ENCODE measurements at places on chromosomes 16 and 17.

GRCh38 chr17:80845863-80846671 lies 145.6 kb upstream of the CHMP6 start:
- no peak for DNase-seq

DNA sequence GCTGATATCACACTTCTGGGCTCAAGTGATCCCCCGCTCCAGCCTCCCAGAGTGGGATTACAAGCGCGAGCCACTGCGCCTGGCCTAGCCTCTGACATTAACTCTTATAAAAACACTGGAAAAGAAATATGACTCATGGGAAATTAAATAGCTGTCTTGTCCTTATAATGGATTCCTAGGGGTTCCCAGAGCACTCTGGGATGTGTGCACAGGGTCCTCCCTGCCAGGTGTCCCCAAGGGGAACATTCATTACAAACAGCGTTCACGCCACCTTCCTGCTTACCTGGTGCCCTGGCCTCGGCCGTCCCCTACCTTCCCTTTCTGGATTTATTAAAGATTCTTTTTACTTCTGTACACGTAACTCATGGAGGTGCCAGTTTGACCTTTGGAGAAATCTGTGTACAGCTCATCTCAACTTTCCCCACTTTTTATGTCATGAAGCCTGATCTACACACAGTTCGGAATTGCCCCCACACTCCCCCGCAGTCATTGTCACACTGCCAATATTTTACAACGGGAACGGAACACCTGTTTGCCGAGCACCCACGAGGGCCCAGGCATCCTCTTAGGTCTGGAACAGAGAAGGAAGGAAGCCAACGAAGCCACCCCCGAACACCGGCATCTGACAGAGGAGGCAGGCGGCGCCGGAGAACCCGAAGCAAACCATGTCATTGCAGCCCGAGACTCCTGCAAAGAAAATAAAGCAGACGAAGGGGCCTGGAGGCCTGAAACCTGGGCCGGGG lies 39.7 kb upstream of the MEAK7 start:
- no peak for DNase-seq

DNA sequence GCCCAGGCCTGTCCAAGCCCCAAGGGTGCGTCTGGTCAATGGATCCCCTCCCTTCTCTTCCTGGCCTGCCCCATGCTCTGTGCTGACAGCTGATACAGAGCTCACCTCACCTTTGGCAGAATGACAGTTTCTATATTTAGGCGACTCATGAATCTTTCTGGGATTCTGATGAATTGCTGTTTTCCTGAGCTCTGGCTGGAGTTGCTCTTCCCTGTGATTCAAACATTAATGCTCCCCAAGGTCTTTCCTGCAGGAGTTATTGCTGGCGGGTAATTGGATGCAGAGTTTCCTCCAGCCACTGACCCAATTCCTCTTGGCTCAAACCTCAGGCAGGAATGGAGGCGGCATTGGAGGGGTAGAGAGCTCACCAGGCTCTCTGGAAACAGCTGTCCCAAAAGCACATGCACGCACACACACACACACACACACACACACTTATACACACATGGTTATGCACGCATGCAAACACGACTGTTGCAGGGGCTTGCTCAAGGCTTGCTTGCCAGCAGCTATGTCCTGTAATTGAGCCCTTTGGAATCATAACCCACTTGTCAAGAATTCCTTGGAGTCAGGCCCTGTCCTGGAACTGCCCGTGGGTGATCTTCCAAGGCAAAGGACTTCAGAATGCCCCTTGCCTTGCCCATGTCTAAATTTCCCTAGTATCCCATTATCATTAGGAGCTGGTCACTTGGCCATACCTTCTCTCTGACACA lies 128.8 kb downstream of the ASIC2 start:
- DNase-seq: no peak

- no peak for DNase-seq
These were observed 19.9 kb downstream of the NCBP3 start for GRCh38 chr17:3826191-3826590.

DNA sequence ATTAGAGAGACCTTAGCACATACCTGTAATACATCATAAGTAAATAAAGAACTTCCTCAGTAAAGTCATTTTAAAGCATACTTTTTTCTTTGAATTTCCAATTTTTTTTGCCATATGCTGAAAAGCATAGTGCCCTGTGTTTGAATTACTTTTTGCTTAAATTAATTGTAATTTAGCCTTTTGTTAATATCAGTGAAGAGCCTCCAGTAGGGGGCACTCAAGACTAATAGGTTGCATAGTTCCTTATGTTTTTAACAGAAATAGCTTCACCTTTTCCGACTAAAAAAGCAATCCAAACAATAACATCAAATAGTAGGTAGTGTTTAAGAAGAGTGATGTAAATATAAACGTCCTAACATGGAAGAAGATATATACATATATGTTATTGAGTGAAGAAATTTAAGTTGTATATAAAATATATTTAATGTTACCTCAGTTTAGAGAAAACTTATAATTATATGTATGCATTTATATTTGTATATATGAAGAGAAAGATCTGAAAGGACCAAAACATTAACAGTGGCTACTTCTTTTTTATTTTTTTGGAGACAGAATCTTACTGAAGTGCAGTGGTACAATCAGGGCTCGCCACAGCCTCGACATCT lies 18.6 kb downstream of the RAD51C start:
- no peak for DNase-seq

GRCh38 chr17:29840884-29841283 lies 89.1 kb downstream of the SSH2 start:
- DNase-seq: no peak

DNA sequence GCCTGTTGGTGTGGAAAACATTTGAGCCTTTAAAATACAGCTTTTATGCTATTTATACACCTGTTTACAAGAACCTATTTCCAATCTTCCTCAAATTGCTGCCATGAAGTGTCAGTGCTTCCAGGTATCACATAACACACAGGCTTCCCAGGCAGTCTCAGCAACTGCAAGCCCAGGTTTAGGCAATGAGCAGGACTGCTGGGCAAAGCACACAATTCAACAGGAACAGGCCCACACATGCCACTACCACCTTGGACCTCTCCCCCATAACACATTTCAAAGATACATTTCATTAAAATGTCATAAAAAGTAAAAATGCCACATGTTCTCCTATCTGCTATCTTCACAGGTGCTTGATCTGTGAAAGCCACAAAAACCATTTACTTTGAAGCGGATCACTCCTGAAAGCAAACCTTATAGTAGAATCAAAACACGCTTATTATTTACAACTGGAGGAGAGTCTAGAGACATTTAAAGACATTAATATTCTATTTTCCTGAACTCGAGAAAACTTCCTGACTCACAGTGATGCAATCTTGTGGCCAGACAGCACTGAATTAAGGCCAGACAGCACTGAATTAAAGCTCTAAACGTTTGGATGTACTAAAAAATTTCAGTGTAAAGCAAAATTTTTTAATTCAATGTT lies 31.5 kb downstream of the ANKFY1 start:
- DNase-seq: no peak

DNA sequence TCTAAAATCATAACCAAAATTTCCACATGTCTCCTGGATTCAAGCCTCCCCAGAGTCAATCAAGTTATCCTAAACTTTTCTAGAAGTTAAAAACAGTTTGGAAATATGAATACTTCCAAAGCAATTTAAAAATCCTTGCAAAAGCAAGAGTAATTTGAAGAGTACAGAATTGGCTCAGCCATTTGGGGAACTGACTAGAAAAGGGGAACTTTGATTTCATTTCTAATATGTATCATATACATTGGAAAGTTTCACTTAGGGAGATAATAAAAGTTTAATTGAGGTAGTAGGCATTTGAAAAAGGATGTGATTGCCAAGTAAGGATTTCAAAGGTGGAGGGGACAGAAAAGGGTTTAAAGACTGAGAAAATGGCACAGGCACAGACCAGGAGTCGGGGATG lies 9.0 kb upstream of the SLFN12L start:
- DNase-seq: no peak

DNA sequence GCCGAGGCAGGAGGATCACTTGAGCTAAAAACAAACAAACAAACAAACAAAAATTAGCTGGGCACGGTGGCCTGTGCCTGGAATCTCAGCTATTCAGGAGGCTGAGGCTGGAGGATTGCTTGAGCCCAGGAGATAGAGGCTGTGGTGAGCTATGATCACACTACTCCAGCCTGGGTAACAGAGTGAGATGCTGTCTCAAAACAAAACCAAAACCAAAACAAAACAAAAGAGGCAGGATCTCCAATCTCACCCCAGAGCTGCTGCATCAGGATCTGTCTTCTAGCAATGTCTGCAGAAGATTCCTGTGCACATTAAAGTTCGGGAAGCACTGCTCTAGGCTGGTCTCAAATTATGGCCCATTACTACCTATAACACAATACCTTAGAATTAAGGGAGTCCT lies 43.1 kb downstream of the MAP2K6 start:
- no peak for DNase-seq
